Activated CD4-positive, alpha-beta T cell treated with anti-CD3 and anti-CD28 coated beads, Interleukin-2, amount 50 U/mL, for 16 hours (primary cell): ENCODE measurements at places on chromosomes 11 and 22.

DNA sequence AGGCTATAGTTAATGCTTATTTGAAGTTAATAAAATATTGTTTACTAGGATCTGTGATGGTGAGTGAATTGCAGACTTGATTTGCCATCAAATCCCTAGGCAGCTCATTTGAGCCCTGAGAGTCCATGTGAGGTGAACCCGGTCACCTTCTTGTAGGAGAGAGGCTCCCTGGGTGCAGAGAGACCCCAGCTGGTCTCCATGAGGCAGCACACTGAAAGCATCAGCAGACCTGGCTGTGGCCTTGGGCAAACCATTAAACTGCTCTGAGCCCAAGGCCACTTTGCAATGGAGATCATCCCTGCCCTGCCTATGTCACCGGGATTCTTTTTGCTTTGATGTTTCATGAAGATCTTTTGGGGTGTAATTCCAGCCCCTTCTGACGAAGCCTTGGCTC, 125.2 kb downstream of the MICAL2 start:
- DNase-seq, result no peak

GRCh38 chr11:102757823-102758549, 22.4 kb downstream of the MMP10 start:
- DNase-seq, result no peak

DNA sequence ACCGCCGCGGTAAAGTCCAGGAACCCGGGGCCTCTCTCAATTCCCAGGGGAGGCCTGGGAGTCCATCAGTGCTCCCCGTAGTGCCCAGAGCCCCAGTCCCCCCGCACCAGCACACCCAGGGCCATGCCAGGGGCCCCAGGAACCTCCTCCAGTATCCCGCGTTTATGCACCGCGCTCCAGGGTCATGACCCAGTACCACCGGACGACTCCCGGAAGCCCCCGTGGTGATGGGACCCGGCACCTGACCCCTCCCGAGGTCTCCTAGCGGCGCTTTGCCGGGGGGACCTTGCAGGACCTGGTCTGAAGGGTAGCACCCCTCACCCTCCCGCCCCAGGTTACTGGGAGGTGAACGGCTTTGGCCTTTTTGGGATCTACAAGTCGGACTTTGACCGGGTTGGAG, 11.2 kb downstream of the B4GALNT4 start:
- DNase-seq, result no peak

GRCh38 chr11:61460474-61460881, 30.6 kb downstream of the SDHAF2 start:
- no peak for DNase-seq

GRCh38 chr11:112477581-112478317, 217.1 kb upstream of the PLET1 start:
- DNase-seq, result no peak

- peak; percentile 40 for DNase-seq
Measured at GRCh38 chr11:117279711-117280376, 11.3 kb upstream of the BACE1-AS start.

- DNase-seq, result no peak
Measured at GRCh38 chr11:59254286-59254685, 41.6 kb upstream of the MPEG1 start.

DNA sequence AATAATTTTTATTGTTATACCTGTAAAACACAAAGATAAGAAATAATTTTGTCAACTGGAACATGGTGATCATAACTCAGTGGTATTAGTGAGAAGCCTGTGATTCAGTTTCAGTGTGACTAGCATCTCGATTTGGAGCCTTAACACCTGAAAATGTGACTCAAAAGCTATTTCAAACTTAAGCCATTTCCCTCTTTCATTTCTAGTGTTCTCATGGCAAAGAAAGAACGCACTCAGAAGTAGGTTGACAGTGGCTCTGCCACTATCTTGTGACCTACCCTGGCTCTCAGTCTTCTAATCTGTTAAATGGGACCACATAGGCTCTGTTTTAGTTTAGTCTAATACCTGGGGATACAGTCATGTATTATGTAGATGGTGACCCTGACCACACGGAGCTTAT, 62.7 kb downstream of the ISX start:
- peak; percentile 67 for DNase-seq

GRCh38 chr11:45593992-45594391, 71.4 kb downstream of the CHST1 start:
- DNase-seq, result no peak

GRCh38 chr11:2982214-2982613, 9.9 kb downstream of the NAP1L4 start:
- DNase-seq, result no peak

DNA sequence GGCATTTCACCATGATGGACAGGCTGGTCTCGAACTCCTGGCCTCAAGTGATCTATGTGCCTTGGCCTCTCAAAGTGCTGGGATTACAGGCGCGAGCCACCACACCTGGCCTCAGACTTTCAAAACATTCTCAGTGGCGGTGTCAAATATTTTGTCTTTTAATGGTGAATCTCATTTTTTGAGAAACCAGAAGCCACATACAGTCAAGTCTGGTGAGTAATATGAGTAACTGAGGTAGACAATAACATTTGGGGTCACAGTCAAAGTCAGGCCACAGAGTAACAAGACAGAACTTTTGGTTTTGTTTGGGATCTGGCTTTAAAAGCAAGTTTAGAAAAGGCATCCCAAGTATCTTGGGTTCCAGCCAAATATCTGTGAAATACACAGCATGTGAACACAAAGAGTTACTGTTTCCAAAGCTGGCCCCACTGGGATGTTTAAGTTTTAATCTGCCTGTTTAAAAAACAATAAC, 5.6 kb upstream of the TMA7B start:
- peak; percentile 60 for DNase-seq

- no peak for DNase-seq
Measured at GRCh38 chr11:36077886-36078685, 134.2 kb downstream of the LDLRAD3 start.

GRCh38 chr22:38832005-38832978, 11.5 kb downstream of the NPTXR start:
- no peak for DNase-seq

GRCh38 chr11:123316003-123316402, 114.1 kb upstream of the GRAMD1B start:
- DNase-seq, result no peak

GRCh38 chr11:18461909-18462308, 6.3 kb downstream of the LDHAL6A start:
- no peak for DNase-seq

- DNase-seq, result no peak
Measured at GRCh38 chr11:92916299-92916698, 53.2 kb upstream of the MTNR1B start.

DNA sequence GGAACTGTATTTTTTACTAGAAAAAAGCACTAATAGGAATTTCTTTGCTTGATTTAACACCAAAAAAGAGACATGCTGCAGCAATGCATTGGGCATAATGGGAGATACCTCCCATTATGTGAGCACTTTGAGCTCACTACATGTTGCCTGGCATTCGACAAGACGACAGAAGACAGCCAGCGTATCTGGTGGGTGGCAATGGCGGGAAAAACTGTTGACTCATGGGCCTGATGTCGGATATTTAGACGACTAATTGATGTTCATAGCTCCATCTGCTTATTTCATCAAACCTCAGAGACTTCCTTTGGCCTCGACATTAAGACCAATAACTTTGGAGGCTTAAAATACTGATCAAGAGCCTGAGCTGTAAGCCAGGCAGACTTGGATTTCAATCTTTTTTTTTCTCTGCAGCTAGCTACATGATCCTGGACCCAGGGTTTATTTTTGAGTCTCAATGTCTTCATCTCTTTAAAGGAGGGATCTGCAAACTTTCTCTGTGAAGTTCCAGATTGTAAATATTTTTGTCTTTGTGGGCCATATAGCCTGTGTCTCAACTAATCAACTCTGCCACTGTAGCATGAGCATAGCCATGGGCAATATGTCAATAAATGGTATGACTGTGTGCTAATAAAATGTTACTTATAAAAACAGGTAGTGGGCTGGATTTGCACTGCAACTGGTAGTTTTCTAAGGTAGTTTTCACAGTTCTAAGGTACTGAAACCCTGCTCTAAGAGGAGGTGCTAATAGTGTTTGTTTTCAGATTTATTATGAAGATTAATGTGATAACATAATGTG, 375.1 kb downstream of the METTL15 start:
- no peak for DNase-seq

DNA sequence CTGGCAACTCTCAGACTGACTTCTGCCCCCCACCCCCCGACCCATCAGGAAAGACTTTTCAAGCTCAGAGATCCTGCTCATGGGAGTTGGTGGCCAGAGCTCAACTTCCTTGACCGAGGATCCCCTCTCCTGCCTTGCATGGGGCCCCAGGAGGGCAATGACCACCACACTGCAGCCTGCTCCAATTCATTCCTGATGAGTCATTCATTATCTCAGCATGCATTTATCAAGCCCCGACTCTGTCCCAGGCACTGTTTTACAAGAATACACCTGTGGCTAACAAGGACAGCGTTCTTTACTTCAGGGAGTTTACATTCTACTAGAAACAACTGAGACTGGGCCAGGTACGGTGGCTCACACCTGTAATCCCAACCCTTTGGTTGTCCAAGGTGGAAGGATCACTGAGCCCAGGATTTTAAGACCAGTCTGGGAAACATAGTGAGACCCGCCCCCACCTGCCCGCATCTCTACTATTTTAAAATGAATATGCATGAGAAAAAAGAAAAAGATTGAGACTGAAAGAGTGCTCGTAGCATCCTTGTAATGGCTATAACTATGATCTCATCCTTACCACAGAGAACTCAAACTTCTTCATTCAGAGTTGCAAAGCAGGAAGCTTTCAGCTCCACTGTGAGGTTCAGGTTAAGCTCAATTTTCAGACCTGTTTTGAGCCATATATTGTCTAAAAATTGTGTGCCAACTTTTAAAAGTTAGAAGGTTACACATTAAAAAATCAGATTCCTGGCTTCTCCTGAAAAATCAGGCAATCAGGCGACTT, 60.4 kb downstream of the FEZ1 start:
- no peak for DNase-seq

DNA sequence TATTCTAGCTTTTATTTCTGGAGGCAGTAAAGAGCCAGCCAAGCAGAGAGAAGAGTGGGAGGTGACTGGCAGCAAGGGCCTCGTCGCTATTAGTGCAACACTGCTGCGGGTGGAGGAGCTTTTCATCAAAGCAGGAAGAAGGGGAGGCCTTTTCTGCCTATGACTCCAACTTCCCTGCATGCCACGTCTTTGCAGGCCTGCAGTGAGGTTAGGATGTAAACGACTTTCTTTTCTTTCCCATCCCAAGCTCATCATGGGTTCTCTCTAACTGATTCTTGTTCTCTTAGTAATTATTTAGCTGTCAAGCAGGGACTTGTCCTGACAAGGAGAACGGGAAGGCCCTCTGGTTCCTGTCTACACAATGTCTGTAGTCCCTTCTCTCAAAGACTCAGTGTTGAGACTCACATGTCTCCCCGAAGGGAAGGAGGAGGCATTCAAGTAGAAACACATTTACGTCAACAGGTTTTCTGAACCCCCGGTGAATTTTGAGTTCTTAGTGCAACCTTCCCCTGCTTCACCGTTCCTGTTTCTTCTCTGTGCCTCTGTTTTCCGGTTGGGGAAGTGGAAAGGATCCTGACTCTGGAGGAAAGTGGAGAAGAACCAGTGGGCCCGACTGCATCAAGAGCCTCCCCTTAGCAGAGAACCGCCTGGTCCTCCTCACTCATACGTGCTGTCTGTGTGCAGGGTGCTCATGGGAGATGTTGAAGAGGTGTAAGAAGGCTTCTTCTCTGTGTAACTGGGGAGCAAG, 56.9 kb downstream of the PACS1 start:
- DNase-seq, result peak; percentile 69

DNA sequence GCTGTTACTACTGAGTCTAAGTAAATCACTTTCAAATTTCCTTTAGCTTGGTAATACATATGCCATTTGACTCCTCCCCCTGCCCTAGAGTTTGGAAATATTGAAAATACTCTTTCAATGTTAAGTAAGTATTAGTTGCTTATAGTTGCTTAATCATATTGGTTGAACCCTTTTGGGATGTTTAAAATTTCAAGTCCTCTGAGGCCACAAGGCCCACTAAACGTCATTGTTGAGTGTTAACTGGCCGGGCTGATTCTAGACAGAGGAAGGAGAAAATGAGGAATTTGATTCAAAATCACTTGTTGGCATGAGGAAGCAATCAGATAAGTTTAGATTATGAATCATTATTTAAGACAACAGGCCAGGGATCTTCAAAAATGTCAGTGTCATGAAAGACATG, 8.5 kb downstream of the NAV2 start:
- DNase-seq, result no peak

GRCh38 chr11:7637447-7638157, 35.7 kb downstream of the CYB5R2 start:
- no peak for DNase-seq

DNA sequence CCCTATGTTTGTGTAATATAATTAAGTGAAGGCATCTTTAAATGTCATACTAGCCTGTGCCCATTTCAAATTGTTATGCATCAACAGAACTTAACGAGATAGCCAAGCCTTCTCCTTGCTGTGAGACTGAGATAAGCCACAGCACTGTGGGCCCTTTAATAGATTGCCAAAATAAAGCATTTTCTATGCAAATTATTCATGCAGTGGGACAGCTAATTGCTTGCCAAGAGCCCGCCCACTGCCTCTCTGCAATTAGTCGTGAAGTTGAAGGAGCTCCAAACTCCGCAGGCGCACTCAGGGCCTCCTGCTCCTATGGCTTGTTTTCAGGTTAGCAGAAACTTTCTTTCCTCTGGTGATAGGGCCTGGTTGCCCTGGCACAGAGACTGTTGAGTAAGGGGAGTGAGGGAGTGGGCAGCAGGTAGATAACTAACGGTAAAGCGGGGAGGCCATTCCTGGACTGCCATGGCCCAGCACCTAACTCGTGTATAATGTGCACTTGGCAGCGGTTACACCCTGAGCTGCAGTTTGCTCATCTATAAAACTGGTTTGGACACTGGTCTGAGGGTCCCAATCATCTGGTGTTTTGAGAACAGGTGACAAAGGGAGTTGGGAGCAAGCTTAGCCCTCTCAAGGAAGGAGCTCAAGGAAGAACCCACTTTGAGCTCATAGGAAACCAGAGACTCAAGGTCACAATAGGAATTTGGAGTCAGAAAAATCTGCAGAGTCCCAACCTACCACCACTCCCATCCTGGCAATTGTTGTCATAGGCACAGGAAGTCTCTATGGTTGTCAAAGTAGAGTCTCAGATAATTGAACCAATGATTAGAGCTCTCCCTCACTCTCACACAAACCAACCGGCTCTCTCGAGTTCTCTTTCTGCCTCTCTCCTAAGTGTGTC, 33.9 kb upstream of the RIC3 start:
- DNase-seq, result no peak

- peak; percentile 48 for DNase-seq
Measured at GRCh38 chr11:74932169-74932568, 16.7 kb downstream of the XRRA1 start.

- DNase-seq, result peak; percentile 82
Measured at GRCh38 chr11:118572061-118572980, at the start of gene ARCN1. Gene ARCN1, plus strand, starts transcription at chr11:118572409. Its CDS starts 139 bp downstream, at chr11:118572548.

DNA sequence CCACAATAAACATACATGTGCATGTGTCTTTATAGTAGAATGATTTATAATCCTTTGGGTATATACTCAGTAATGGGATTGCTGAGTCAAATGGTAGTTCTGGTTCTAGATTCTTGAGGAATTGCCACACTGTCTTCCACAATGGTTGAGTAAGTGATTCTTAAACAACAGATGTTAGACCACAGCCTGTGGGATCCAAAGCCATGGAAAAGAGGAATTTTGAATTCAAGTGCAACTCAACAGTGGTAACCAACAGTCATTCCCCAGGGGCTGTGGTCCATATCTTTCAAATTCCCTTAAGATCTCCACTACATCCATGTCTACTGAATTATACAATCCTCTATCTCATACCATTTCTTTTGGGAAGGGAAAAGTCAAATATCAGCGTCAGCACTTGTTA, 321.5 kb downstream of the LARGE1 start:
- DNase-seq, result no peak

- DNase-seq, result no peak
Measured at GRCh38 chr11:126603486-126603885, 248.0 kb downstream of the ST3GAL4 start.
